ENCODE measurements at places on chromosomes 3 and 15. TPM values are rescaled to one million over a fixed set of nuclear protein-coding genes. Genes with fewer than 3 reads are reported as not detected.

- no peak for DNase-seq
These were observed 100.9 kb downstream of the CLSTN2 start for GRCh38 chr3:140035871-140036270.

PYGO1 gene
- total RNA-seq: 10.1 TPM

- no peak for DNase-seq
These were observed 213.0 kb upstream of the ROBO2 start for GRCh38 chr3:76826861-76827260.

- no peak for DNase-seq
These were observed 4.8 kb downstream of the VIPR1 start for GRCh38 chr3:42507252-42507651.

DNA sequence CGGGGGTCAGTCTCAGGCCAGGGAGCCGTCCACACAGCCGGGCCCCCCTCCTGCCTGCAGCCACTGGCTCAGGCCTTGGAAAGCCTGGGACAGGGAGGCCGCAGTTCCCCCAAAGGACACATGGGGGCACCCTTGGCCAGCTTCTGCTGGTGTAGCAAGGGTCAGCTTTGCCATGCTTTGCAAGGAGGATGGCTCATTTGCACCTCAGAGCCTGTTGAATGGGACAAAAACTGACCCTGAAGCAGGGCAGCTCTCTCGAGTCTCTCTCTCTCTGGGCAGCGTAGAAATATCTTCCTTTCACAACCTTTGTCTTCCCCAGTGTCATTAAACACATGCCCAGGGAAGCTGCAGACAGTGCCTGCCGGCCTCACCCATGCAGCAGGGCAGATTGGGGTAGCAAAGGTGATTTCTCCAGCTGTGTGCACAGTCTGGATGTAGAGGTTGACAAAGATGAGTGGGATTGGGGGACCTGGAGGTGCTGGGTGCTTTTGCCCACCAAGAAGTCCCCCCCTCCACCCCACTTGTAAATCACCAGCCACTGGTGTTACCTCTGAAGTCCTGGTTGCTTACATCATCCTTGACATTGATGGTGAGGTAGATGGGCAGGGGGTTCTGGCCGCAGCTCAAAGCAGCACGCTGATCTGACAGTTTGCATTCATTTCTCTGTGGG lies 17.4 kb upstream of the EHD4 start:
- peak; percentile 42 for DNase-seq

DNA sequence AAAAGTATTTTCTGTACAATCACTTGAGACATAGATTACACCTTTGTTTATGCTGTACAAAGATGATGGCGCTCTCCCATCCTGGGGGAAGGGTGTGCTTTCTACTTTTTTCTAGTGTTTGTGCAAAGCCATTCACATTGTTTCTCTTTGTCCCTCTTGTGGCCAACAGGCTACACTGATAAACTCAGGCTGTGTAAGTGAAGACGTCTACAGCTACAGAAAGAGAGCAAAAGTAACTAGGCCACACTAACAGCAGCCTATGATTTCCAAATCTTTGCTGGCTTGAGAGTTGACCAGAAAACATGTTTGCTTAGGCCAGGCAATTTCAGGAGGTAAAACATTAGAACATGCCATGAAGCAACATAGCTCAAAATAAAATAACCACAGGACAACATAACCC lies 75.1 kb downstream of the FOXB1 start:
- DNase-seq: no peak

ITGA11 gene
- 29.6 TPM for total RNA-seq

GRCh38 chr3:196055683-196056270 lies 26.1 kb downstream of the TFRC start:
- peak; percentile 39 for DNase-seq

GRCh38 chr15:55270291-55270690 lies 19.3 kb downstream of the RAB27A start:
- DNase-seq: no peak

DNA sequence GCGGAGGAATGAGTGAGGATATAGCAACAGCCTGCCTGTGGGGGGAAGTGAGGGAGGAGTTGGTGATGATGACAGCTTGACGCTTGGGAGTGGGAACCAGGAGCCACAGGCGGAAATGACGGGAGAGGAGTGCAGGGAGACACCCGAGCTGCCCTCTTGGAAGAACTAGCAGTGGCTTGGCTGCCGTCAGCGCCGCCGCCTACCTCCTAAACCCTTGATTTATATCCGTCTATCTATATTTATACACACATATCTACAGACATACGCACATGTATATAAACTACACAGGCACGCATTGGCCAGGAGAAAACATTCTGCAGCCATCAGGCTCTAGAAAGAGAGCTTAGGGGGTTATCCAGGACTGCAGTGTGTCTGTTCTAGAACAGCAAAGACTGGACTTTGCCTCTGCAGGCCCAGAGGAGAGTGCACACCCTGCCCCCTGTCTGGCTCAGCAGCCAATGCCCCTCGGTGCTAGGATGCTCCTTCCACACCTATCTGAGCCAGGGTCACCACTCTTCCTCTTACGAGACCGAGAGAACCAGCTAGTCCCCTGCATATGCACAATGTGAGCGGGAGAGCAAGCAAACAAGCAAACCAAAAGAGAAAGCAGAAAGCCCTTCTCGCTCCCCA lies 45.3 kb upstream of the MAGEF1 start:
- peak; percentile 71 for DNase-seq

LRRIQ4 gene
- total RNA-seq: under 0.01 TPM

DNA sequence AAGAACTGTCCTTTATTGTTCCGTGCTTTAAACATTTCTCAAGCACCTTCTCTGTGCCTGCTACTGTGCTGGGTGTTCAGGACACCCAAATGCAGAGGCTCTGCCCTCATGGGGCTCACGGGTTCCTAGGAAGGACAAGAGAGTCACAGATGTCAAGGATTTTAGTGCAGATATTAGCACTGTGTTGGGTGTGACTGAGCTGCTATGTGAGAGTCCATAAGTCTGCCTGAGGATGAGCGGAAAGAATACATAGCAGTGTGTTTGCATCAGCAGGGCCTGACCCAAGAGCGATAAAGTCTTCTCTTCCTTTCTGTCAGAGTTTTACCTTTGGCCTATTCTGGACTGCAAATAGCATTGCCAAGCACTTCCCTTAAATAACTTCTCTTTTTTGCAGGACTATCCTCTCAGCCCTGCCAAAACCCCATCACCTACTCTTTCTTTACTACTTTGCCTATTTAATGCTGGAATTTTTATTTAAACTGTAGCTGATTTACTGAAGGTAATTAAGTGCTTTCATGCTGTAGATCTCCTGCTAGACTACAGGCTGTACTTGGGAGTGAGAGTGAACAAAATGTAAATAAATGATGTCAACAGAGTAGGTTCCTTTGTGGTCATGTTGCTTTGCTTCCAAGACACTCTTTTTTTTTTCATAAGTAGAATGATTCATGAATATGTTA lies 459.4 kb upstream of the TPRG1 start:
- peak; percentile 91 for DNase-seq

DNA sequence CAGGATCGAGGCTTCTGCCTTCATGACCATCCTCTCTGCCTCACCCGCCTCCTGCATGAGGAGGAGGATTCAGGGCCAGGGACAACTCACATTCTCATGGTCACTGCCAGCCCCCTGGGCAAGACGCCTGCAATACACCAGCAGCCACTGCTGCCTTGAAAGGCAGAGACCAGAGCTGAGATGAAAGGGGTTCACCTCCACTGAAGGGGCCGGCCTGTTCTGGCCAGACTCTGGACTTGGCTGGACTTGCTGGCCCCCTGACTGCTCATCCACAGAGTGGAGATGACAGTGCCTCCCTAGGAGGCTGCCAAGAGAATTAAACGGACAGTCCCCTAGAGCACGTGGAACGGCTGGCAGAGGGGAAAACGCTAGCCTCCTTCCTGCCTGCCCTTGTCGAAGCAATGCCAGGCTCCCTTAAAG lies 35.2 kb downstream of the MGLL start:
- DNase-seq: no peak

DNA sequence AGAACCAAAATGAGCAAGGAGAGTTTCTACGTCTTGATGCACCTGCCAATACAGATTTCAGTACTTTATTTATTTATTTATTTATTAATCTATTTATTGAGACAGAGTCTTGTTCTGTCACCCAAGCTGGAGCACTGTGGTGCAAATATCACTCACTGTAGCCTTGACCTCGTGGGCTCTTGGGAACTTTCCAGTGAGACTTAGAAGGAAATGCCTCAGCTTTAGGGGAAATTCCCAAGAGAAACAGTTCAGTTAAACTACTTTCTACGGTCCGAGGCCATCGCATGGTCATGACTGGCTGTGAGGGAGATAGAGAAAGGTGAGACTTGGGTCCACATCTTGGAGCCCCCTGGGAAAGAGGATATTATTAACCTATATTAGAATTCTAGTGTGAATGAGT lies 47.0 kb upstream of the HERC1 start:
- DNase-seq: no peak

GALNT15 gene
- total RNA-seq: 37.7 TPM

DPPA4 gene
- 0.26 TPM for total RNA-seq

DNA sequence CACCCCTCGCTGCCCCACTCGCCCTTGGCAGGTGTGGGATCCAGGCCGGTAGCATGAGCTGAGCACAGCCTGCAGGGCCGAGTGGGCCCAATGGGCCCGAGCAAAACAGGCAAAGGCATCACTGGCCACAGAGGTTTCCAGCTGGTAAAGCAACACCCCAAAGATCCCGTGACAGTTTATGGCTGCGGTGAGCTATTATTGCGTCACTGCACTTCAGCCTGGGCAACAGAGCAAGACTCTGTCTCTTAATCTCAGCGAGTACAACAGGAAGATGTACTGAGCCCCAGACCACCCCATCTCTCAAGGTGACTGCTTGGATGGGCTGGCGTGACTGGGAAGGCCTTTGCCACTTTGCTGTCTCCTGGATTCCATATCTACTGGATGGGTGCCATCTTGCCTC lies 4.3 kb downstream of the JMJD7 start:
- no peak for DNase-seq

UROC1 gene
- not detected for total RNA-seq

DNA sequence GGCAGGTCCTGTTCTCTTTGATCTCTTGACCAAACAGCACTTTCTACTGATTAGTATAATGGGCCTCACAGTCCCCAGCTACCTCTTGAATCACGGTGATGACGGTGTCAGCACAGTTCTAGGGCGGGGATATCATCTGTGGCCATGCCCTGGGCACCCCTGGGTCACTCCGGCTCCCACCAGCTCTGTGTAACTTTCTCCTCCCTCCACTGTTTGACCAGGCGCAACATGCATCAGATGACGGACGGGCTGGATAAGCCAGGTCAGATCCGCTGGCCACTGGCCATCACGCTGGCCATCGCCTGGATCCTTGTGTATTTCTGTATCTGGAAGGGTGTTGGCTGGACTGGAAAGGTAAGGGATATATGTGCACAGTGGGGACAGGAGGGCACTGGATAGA lies 29.6 kb downstream of the SLC6A1 start:
- no peak for DNase-seq

DISP2 gene
- 0.26 TPM for total RNA-seq

CPLX3 gene
- not detected for total RNA-seq

ECE2 gene
- total RNA-seq: not detected

GRCh38 chr3:52030714-52031310 lies 25.6 kb downstream of the DUSP7 start:
- no peak for DNase-seq

PLA2G4D gene
- total RNA-seq: not detected

CLRN1 gene
- not detected for total RNA-seq

CSPG4 gene
- 109 TPM for total RNA-seq

DNA sequence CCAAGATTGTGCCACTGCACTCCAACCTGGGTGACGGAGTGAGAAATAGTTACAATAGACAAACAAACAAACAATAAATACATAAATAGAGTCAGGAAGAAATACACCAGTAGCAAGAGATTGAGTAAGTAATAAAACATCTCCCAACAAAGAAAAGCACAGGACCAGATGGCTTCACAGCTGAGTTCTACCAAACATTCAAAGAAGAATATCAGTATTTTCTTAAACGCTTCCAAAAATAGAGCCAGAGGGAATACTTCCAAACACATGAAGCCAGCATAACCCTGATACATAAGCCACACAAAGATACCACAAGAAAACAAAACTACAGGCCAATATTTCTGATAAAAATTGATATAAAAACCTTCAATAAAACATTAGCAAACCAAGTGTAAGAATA lies 30.7 kb upstream of the IGSF10 start:
- DNase-seq: peak; percentile 16

ITPKA gene
- 3.9 TPM for total RNA-seq

RNF13 gene
- 81.7 TPM for total RNA-seq

DNA sequence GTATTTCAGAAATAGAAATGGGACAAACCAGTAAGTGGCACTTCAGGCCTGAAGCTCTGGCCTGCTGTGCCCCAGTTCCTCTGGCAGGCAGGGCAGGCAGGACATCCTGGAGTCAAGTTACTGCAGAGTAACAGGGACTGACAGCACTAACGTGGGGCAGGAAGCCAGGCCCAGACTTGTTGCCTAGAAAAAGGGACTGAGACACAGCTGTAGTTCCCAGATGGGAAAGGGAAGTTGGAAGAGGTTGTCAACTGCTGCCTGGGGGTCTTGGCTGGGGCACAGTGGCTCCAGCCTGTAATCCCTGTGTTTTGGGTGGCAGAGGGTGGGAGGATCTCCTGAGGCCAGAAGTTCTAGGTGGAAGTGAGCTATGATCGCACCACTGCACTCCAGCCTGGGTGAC lies 171.9 kb downstream of the FMN1 start:
- DNase-seq: peak; percentile 67

- no peak for DNase-seq
These were observed 546 bp downstream of the CISH start for GRCh38 chr3:50610992-50611463.

DNA sequence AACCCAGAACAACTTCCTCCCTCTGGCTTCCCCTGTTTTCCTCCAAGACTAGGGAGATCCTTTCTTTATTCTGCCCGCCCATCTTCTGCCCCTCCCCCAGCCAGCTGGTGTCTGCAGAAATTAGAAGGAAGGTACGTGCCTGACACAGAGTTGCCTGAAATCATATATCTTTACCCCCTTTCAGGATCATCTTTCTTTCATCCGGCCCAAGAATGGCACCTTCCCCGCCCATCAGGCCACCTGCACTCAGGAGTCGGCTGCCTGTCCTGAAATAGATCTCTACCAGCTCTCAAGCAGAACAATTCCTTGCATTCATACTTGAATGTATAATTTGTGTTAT lies 133.7 kb downstream of the VGLL4 start:
- DNase-seq: no peak

AGTR1 gene
- 1.5 TPM for total RNA-seq
